Glutamatergic neuron (in vitro differentiated cells): ENCODE measurements at places on chromosomes 1 and 21.

DNA sequence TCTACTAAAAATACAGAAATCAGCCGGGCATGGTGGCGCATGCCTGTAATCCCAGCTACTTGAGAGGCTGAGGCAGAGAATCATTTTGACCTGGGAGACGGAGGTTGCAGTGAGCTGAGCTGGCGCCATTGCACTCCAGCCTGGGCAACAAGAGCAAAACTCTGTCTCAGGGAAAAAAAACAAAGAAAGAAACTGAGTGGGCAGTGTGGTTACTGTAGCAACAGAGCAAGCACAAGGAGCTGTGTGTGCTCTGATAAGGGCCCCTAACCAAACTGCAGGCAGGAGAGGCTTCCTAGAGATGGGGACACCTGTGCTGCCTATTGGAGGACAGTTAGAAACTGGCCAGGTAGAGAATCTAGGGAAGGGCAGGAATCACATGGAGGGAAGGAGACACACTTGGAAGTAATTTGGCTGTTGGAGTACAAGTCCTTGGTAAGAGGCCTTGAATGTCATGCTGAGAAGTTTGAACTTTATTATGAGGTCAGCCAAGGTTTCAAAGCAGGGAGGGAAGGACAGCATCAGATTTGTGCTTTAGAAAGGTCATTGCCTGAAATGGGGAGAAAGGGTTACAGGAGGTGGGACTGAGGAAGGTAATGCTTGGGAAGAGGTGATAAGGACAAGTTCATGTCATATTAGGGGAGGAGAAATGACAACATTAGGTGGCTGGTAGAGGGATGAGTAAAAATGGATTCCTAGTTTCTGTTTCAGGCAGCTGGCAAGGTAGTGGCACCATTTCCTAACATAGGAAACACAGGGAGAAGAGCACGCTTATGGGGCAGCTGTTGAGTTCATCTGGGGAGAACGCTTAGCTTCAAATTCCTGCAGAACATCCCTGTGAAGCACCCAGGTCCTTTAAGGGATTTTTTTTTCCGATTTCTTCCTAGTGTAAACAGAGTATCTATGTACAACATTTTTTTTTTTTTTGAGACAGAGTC is 69.2 kb upstream of the ARTN start:
- DNase-seq, result no peak

GRCh38 chr1:221718381-221719277 is 23.3 kb downstream of the DUSP10 start:
- no peak for DNase-seq

- DNase-seq, result no peak
Observed at GRCh38 chr1:17014671-17015567, 3.2 kb upstream of the ATP13A2 start.

GRCh38 chr1:90919190-90919719 is 102.6 kb downstream of the ZNF644 start:
- DNase-seq, result no peak
